NCI-H2081 treated with DMSO at 0.1 percent for 48 hours (cell line): ENCODE measurements at places on chromosomes 13 and 19.

- DNase-seq: no peak
These were observed 502.7 kb downstream of the UQCRFS1 start for GRCh38 chr19:28710278-28710677.

DNA sequence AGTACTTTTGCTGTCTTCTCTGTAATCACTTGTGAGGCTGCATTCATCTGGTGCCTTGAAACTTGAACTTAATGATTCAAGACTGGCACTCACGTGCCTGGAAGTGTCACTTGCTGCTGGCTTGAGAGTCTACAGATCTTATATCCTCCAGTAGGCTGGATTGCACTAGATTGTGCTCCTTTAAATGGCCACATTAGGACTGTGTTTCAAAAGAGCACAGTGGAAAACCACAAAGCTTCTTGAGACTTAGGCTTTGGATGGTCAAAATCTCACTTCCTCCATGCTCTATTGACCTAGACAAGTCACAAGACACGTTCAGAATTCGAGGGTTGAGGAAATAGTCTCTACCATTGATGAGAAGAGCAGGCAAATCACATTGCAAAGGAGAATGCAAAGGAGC is 1278.8 kb upstream of the MIR17HG start:
- no peak for DNase-seq

GRCh38 chr19:10602330-10603083 is 15.4 kb upstream of the AP1M2 start:
- no peak for DNase-seq

- DNase-seq: no peak
These were observed 18.2 kb downstream of the ELAVL1 start for GRCh38 chr19:7987114-7987768.

- DNase-seq: peak; percentile 35
These were observed 9.0 kb upstream of the LTBP4 start for GRCh38 chr19:40592170-40592569.

DNA sequence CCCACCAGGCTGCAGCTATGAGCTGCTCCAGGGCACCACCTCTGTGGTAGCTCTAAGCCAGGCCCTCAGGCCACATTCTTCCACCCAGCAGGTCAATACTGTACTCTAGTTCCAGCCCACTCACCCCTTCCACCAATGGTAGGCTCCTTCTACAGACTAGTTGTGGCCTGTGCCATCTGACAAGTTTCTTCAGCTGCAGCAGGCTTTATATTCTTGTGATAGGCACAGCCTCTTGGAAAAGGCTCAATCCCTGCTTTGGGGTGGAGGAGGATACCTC is 8.5 kb downstream of the MICU2 start:
- DNase-seq: no peak

- no peak for DNase-seq
These were observed 52.3 kb downstream of the MRPL57 start for GRCh38 chr13:21228738-21229137.

DNA sequence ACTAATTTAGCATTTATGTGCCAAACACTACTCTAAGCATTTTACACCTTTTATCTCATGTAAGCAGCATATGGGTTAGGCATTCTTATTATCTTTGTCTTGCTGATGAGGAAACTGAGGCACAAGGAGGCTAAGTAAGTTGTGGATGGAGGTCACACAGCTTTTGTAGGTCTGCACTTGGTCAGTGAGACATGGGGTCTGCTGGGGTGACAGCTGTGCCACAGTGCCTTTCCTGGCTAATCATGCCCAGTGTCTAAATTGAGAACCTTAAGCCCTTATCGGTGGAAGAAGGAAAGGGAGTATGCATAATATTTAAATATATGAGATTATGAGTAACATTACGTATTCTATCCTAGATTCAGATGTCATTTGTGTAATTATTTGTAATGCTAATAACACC is 226.2 kb downstream of the GGACT start:
- DNase-seq: no peak
